WTC11 (cell line): ENCODE measurements at places on chromosomes 2 and 18. TPM values are rescaled to one million over a fixed set of nuclear protein-coding genes. Genes with fewer than 3 reads are reported as not detected.

DNA sequence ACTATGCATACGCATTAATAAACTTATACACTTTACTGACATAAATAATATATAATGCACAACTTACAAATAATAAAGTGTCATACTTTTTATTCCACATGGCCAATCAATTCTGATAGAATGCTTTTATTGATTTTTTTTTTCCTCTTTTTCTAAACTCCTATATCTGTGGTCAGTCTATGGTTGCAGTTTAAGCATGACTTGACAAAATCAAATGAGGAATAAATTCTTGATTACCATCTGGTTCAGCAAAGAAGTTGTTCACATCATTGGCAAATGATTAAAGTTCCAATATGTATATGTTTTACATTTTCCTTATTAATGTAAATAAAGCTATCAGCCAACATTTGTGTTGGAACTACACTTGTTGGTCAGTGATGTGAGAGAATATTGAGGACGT lies 83.5 kb downstream of the EML6 start:
- DNase-seq, result no peak

IL36A gene
- total RNA-seq, result not detected in 3 replicates

LYPD6 gene
- 4.8 to 5.1 TPM (median 5.0 TPM) in 3 replicates for total RNA-seq

ACVR1C gene
- 1.1 to 1.6 TPM (median 1.2 TPM) in 3 replicates for total RNA-seq

DNA sequence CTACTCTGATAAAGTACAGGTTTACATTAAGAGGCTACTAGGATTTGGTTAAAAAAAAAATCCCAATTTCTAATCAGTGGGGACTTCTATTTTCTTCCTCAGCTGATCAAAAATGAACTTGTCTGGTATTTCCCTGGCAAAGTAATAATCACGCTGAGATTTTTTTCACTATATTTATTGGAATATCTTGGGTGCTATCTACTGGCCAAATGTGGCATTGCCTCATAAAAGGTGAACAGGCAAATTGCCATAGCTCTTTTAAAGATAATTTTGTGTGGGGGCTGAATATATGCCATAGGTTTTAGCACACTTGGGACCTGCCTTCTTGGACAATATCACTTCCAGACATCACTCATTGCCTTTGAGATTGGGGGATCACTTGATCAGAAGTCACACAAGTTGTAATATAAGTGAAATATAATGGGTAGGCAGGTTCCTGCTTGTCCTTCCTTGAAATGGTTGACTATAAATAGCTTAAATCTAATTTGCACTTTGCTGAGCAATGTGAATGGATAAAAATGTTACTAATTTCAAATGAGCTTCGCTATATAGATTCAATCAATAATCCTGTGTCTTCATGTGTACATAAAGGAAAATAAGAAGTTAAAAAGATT lies 7.0 kb upstream of the NXPH2 start:
- DNase-seq, result no peak

IL1R1 gene
- 0.37 to 0.78 TPM (median 0.55 TPM) in 3 replicates for total RNA-seq

- DNase-seq, result no peak
Observed at GRCh38 chr2:85490861-85491755, 47.9 kb upstream of the MAT2A start.

GRCh38 chr2:222964376-222965031 lies 87.5 kb upstream of the KCNE4 start:
- no peak for DNase-seq

- DNase-seq, result no peak
Observed at GRCh38 chr2:180336550-180336949, 329.5 kb upstream of the CWC22 start.

SKOR2 gene
- 0.34 to 1.3 TPM (median 0.37 TPM) in 3 replicates for total RNA-seq

- DNase-seq, result no peak
Observed at GRCh38 chr18:11981192-11981542, at the start of gene IMPA2. IMPA2 (plus strand) TSS chr18:11981507; CDS start chr18:11981670, 163 bp downstream.

GRCh38 chr2:128628996-128629395 lies 310.3 kb upstream of the HS6ST1 start:
- DNase-seq, result no peak

DNA sequence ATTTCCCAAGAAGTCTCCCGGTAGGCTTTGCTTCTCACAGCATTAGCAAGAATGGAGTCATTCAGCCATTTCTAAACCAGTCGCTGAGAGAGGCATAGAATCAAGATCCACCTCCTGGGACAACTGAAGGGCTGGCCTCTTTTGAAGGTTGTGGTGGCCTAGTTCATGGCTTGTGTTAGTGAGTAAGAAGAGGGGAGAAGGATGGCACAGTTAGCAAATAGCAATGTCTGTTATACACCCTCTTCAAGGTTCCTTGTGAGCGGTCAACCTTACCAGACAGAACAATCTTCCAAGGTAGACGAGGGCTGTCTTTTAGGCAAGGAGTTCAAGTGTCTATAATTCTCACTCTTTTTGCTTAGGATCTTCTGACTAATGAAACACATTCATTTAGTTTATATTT lies 35.4 kb upstream of the DNAH7 start:
- DNase-seq, result no peak

PRKRA gene
- 55.4 to 57.6 TPM (median 55.4 TPM) in 3 replicates for total RNA-seq

DNA sequence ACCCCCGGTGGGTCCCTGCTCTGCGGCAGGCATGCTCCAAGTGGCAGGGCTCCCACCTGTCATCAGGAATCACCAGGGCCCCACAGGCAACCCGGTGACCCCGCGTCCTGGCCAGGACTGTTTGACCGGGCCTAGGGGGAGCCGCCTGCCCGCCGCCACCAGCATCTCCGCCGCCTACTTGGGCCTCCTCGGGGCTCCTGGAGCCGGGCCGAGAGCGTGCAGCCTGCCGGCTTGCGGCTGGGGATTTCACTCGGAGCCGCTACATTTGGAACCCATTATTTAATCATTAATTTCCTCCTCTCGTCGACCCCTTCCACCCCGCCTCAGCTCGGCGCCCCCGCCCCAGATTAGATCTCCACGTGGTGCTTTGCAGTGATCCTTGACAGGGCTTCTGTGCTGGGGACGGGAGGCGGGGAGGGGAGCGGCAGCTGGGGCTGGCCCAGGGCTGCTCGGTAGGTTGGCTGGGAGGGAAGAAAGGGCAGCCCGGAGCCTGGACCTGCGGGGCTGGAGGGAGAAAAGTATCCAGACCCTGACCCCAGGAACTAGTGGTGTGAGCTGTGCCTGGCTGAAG lies 295.4 kb downstream of the CYP26B1 start:
- DNase-seq, result peak; percentile 22

GPR39 gene
- total RNA-seq, result 0.74 to 1.2 TPM (median 0.85 TPM) in 3 replicates

DNA sequence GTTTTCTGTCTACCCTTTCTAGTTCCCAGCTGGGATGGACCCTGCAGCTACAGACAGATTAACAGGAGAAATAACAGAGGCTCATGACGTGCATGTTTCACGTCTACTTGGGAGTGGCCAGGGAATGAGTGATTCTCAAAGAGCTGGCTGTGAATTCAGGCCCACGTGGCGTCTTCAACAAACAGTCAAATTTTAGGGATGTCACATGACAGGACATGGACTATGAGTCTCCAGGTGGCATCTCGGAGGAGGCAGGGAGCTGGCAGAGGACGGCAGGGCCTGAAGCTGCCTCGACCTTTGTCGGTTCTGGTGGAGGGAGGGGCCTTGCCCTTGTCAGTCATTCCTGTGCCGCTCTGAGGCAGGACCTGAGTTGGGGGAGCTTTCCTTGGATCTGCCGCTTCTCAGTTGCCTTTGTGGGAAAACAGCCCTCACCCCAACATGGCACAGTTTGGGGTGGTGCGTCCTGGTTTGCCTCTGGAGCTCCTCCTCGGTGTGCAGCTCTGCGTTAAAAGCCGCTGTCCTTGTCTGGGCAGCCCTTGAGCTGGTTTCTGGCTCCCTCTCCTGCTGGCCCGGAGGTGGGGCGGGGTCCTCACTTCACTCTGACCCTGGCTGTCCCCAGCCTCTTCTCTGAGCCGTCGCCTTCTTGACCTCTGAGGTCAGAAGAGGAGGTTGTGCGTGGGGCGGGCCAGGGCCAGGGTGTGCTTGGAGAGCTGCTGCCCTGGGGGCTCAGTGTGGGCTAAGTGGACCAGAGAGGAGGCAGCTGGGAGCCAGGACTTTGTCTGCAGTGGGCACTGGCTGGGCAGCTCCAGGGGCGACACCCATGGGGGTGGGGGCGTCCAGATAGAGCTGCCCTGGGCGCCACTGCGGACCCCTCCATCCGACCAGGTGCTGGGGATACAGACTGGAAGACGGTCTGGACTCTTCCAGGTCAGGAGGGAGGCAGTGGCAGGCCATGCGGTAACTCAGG lies 12.1 kb upstream of the GAL3ST2 start:
- DNase-seq, result peak; percentile 27

GRCh38 chr2:37711831-37712230 lies 40.4 kb upstream of the CDC42EP3 start:
- DNase-seq, result no peak

- no peak for DNase-seq
Observed at GRCh38 chr2:240164586-240164985, 24.1 kb upstream of the OTOS start.

DNA sequence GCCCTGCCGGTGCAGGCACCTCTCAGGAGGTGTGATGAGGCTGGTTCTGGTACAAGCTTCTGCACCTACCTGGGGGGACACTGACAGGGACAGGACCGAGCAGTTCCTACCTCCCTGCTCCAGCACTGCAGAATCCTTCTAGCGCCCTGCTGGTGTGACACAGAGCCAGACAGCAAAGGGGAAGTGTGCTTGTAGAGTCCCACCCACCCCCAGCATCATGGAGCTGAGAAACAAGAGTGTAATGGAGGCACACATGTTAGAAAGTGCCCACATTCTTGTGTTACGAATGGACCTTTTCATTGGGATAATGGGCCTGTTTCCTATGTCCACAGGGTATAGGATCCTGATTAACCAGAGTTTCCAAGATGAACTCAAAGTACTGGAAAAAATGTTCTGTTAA lies 38.3 kb downstream of the OXER1 start:
- DNase-seq, result no peak

FAM228A gene
- 0.09 to 0.25 TPM in 2 of 3 replicates, not detected in the other for total RNA-seq

HAAO gene
- total RNA-seq, result 8.0 to 9.8 TPM (median 8.4 TPM) in 3 replicates

UGT1A4 gene
- 0.14 to 0.22 TPM in 2 of 3 replicates, not detected in the other for total RNA-seq

STAT4 gene
- 0.44 to 0.76 TPM (median 0.44 TPM) in 3 replicates for total RNA-seq

- DNase-seq, result no peak
Observed at GRCh38 chr2:158004126-158004764, 97.4 kb upstream of the UPP2 start.

DNA sequence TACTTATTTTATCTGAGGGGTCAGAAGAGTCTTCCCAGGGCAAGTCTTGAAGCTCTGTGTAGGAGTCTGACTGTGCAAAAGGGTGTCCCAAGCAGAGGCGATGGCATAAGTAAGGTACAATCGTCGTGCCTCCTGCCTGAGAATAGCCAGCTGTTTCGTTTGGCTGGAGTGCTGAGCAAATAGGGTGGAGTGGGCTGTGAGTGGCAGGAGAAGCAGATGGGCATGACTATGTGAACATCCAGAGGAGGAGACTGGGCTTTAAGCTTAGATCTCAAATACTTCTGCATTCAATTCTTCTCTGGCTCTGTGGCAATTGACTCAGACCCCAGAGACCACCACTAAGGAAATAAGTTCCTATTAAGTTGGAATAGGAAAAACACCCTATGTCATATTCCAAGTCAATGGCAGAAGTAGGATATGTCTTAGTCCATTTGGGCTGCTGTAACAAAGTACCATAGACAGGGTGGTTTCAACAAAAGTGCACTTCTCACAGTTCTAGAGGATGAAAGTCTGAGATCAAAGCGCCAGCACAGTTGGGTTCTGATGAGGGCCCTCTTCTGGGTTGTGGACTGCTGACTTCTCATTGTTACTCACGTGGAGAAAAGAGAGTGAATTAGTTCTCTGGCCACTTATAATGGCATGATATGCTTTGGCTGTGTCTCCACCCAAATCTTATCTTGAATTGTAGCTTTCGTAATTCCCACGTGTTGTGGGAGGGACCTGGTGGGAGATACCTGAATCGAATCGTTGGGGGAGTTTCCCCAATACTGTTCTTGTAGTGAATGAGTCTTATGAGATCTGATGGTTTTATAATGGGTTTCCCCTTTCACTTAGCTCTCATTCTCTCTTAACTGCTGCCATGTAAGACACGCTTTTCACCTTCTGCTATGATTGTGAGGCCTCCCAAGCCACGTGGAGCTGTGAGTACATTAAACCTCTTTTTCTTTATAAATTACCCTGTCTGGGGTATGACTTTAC lies 120.2 kb downstream of the LPIN1 start:
- no peak for DNase-seq

GRCh38 chr2:240759459-240759858 lies 60.6 kb downstream of the KIF1A start:
- DNase-seq, result no peak
